ENCODE measurements at places on chromosomes 1 and 21.

- no peak for DNase-seq
Observed at GRCh38 chr1:214753236-214753852, 150.3 kb downstream of the CENPF start.

- DNase-seq, result no peak
Observed at GRCh38 chr21:41747943-41748738, 18.7 kb downstream of the RIPK4 start.

GRCh38 chr1:68206848-68207689 is 25.3 kb downstream of the WLS start:
- no peak for DNase-seq

GRCh38 chr1:52593495-52593894 is 8.7 kb upstream of the GPX7 start:
- no peak for DNase-seq

GRCh38 chr1:27099587-27100334 is 55.2 kb downstream of the SLC9A1 start:
- no peak for DNase-seq

DNA sequence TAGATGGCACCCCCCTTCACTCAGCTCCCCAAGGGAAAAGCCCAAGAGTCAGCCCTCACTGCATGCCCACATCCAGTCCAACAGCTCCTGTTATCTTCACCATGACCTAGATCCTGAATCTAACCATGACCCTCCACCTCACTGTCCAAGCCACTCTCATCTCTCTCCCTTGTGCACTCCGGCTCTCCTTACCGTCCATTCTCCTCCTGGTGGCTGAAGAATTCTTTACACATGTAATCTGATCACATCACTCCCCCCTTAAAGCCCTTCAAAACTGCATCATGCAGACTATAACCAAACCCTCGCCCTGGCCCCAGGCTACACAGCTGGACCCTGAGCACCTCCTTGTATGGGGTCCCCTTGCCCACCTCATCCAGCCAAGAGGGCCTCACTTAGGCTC is 14.0 kb upstream of the PAQR7 start:
- DNase-seq, result no peak
